ENCODE measurements at places on chromosomes 1 and 21. TPM values are rescaled to one million over a fixed set of nuclear protein-coding genes. Genes with fewer than 3 reads are reported as not detected.

Gene ACOT11
- 6.9 TPM for total RNA-seq

Gene MCL1
- total RNA-seq, result 211 TPM

Gene ALX3
- total RNA-seq, result 0.60 TPM

Gene UMODL1
- 0.15 TPM for total RNA-seq

Gene CCDC17
- total RNA-seq, result 4.6 TPM

Gene KCNE2
- not detected for total RNA-seq

Gene GUCA2A
- total RNA-seq, result not detected

Gene CHML
- total RNA-seq, result 14.3 TPM

Gene GBP6
- total RNA-seq, result 0.55 TPM

Gene HCRTR1
- not detected for total RNA-seq

Gene CTSE
- not detected for total RNA-seq

Gene GJA9
- 1.1 TPM for total RNA-seq

Gene CNKSR1
- total RNA-seq, result 91.2 TPM

Gene FMN2
- total RNA-seq, result not detected

Gene S100A12
- total RNA-seq, result not detected

All from suprapubic skin (tissue), 4 donors.